T47D (cell line): ENCODE measurements at places on chromosomes 12 and 14.

DNA sequence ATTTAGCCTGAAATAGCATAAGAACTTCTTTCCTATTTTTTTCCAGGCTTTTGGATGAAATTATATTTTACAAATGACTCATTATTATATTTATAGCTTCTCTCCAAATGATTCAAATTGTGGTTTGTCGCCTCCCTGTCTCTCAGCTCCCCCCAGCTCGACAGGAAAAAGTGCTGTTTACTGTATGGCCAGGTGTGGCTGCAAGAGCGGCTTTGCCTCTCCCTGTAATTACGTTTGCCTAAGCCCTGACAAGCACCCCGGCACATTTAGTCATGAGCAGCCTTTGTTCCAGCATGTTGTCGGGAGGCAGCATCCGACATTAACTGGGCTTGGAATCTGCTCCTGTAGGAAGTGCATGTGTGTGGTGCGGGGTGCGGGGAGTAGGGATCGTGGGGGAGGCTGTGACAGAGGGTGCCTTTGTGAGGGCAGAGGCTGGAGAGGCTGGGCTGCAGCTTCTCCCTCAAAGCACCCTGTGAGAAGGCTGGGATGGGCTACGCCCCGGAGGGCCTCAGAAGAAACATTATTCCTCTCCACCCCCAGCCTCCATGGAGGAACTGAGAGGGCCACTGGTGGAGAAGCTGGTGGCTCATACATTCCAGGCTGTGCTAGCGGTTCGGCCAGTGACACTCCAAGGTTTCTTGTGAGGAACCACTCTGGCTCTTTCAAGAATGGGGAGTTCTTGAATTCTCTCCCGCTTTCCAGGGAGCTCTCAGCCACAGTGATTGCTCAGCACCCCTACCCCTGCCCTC, 42.1 kb upstream of the CTDSP2 start:
- peak; percentile 81 for DNase-seq

- DNase-seq: no peak
These were observed 97.4 kb downstream of the LMNTD1 start for GRCh38 chr12:25455696-25456095.

GRCh38 chr12:109775172-109775881, 57.9 kb downstream of the TRPV4 start:
- DNase-seq: peak; percentile 81

DNA sequence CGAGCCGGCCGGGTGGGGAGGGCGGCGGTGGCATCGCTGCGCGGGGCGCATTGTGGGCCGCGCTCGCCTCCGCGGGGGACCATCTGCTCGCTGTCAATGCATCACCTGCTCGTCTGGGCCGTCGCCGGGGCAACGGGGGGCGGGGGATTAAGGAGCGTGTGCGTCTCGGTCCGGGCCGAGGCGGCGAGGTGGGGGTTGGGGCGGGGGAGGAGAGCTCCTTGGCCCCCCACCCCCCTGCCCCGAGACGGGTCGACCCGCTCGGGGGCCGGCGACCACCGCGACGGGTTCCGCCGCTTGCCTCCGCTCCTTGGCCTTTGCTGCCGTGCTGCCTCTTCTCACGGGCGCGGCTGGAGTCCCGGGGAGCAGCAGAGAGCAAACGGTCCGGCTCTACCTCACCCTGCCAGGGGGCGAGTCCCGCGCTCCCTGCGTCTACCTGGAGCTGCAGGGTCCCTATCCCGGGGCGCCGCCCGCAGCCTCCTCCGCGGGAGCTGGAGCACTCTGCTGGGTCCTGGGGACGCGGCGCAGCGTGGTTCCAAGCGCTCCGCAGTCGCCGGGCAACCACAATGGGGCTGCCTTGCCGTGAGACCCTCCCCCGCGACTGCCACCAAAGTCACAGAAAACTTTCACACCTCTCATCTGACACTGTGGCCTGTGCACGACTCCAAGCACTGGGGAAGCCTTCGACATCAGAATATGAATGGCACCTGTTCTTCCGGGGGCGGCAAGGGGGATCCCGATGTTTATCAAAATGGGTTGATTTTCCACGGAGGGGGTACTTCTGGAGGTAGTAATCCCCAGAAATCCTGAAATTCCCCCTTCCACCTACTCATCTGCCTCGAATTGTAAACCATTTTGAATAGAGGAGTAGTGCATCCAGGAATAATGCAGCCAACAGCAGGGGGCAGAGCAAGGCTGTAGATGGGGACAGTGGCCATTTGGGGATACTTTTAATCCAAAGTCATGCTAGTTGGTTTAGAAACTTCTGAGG, at the start of gene C12orf42:
TSS of gene C12orf42 (minus strand) at position 500 of the 988 bp plus-strand sequence. CDS start 17,542 bp downstream, outside the sequence.
- DNase-seq: peak; percentile 64

- DNase-seq: no peak
These were observed 297.8 kb downstream of the ADGRD1 start for GRCh38 chr12:131251336-131252101.

DNA sequence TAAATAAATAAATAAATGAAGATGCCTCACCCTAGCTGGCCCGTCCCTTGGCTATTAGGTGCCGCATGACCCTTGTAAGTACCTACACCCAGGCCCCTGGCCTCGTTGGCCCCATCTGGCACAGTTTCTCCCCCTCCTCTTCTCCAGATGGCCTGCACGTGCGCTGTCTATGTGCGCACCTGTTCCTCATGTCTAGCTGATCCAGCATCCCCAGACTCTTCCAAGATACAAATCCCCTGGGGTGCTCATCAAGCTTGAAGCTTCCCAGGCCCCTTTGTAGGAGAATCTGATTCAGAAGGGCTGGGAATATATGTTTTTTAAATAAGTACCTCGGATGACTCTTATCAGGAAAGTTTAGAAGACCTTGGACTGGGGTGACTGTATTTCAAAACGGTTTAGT, 133.3 kb downstream of the CHST11 start:
- no peak for DNase-seq

- DNase-seq: no peak
These were observed 266.3 kb downstream of the APAF1 start for GRCh38 chr12:98911396-98911795.

GRCh38 chr14:68278576-68279436, 459.2 kb downstream of the RAD51B start:
- DNase-seq: peak; percentile 43

- no peak for DNase-seq
These were observed 6.1 kb downstream of the ABCB9 start for GRCh38 chr12:122960193-122960569.

- DNase-seq: no peak
These were observed 34.7 kb upstream of the CDKN3 start for GRCh38 chr14:54362089-54362504.

GRCh38 chr14:59297071-59297776, 108.8 kb downstream of the DAAM1 start:
- peak; percentile 70 for DNase-seq

- no peak for DNase-seq
These were observed 12.2 kb upstream of the PCED1B start for GRCh38 chr12:47067176-47067575.

- no peak for DNase-seq
These were observed 77.9 kb upstream of the BCL11B start for GRCh38 chr14:99349721-99350495.

DNA sequence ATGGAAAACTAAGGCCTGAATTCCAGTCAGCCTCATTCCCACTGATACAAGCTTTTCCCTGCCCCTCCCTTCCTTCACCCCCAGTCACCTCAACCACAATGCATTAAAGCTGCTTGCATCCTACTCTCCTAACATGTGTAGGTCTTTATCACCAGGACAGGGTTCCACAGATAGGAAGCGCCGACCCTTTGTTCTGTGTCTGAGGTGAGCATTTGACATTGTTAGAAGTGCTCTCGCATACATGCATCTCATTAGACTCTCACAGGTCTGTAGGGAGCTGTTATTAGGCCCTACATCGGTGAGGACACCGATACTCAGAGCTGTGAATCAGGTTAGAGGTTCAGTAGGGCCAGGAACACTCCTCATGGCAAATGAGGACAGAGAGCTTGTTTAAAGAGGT, 13.2 kb upstream of the EDDM3A start:
- DNase-seq: no peak

DNA sequence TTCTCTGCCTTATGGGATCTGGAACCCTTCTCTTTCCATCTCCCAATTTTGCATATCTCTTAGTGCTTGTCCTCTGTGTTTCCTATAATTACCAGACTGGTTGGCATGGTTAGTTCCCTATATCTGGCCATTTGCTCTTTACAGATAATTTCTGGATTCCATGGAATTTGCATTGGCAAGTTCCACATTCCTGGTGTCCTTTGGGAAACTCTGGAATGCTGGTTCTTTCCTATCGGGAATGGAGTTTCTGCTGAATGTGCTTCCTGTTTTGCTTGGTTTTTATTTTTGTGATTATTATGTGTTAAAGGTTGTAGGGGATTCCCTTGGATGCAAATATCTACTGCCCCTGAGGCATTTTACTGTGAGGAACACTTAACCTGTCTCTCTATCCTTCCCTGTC, 193.0 kb upstream of the BTG1 start:
- DNase-seq: no peak

DNA sequence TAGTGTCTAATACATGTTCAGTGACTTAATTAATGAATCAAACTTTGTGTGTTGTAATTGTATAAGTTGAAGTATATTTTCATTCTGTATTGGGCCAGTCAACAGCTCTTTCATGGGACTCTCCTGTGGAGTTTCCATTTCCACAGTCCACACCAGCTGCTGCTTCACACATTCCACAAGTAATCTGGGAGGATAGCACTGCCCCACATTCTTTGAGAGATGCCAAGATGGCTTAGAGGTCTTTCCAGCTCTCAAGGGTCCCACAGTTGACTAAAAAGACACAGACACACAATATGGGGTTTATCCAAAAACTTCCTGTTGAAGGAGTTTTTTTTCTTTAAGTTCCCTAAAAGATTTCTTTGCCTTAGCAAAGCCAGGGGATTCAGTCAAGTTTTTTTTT, 408.3 kb downstream of the AACS start:
- no peak for DNase-seq

DNA sequence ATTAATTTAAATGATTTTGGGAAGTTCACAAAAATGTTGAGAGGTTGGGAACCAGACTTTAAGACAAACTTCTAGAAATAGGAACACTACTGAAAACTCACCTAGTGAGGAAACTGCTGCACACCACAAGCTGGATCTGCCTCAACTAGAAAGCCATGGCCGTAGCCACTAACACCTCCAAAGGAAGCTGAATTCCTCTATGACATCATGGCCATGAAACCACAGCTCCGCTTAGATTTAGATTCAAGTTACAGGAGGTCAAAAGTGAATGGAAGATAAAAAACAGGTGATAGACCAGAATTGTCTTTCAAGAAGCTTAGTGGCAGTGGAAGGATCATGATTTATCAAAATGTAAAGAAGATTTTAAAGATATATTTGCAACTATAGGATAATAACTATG, 208.8 kb upstream of the ALG10 start:
- no peak for DNase-seq

DNA sequence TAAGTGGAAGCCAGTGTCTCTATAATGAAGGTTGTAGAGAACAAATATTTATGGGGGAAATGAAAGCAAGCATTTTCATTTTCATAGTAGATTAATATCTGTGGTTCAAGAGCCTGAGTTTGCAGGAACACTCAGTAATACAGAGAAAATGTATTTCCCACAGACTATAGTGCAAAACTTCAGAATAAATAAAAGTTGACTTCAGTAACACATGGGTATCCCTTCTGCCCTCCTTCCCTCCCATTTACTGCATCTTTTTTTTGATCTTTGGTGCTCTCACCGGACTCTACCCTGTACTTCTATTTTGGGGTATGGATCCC, 75.3 kb upstream of the AMN1 start:
- DNase-seq: no peak

GRCh38 chr14:22530127-22530526, 58.9 kb downstream of the DAD1 start:
- no peak for DNase-seq

DNA sequence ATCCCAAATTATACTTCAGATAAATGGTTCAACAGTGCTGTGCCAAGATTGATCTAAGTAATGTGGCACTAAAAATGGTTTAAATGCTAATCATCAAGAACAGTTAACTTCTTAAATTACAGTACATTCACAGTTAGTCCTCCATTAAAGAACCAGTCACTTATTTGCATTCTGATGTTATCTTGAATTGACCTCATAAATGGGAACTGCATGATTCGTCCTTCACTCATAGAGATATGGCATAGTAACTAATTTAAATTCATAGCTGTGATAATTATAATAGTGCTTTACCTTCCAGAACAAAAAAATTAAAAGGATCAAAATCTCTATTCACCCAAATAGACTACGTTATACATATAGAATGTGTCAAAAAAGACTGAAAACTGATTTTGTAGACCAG, 61.1 kb downstream of the COCH start:
- DNase-seq: no peak

GRCh38 chr14:66140213-66140918, 345.8 kb upstream of the CCDC196 start:
- DNase-seq: no peak

GRCh38 chr12:113341535-113341934, 6.6 kb upstream of the SLC8B1 start:
- no peak for DNase-seq

DNA sequence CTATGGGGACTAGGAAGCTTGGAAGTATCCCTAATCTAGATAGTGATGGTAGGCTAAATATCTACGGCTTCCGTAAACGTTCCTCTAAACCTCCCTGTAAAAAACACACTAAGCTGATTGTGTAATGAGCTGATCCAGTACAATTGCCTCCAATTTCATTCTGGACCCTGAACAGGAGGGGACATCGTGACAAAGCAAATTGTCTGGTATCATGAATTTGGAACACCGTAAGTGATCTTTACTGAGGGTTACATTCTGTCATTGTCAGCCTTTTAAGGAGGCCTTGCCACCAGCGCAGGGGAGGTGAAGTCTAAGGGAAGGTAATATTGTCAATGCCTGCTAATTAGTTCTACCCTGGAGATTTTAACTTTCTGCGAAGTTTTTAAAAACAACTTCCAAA, 487 bp upstream of the MGST1 start:
- no peak for DNase-seq

DNA sequence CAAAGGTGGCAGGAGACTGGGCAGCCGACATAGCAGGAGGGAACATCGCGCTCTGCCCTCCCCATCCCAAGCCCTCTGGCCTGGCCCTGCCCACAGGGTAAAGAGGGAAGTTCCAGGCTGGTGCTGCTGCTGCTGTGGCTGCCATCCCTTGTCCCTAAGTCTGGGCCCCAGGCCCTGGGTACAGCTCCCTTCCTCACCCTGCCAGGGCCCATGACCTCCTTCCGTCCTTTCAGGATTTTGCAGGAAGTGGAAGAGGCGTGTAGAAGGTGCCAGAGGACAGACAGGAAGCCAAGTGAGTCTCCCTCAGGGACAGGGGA, 14.7 kb upstream of the NCOR2 start:
- no peak for DNase-seq

GRCh38 chr12:114441545-114441944, 35.6 kb upstream of the TBX5 start:
- no peak for DNase-seq

- DNase-seq: no peak
These were observed 62.3 kb upstream of the EGLN3 start for GRCh38 chr14:34012978-34013720.
